ENCODE measurements at places on chromosomes 12 and 14.

GRCh38 chr14:35470755-35471154 is 63.2 kb upstream of the INSM2 start:
- no peak for DNase-seq

DNA sequence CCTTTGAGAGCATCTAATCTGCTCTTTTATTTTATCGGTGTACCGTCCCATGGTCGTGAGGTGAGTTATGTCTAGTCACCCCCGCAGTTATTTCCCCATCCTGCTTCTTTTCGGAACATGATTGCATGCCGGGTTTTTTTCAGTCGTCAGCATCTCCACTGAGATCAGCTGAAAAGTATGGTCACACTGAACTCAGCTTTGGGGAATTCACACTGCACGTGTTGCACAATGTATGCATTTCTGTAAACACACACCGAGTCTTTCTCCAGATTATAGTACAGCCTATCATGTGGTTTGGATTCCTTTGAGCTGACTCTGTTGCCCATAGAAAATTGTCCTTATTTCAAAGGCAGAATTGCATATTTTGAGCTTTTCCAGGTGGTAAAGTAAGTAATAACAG is 24.6 kb downstream of the PLXNC1 start:
- DNase-seq, result no peak

DNA sequence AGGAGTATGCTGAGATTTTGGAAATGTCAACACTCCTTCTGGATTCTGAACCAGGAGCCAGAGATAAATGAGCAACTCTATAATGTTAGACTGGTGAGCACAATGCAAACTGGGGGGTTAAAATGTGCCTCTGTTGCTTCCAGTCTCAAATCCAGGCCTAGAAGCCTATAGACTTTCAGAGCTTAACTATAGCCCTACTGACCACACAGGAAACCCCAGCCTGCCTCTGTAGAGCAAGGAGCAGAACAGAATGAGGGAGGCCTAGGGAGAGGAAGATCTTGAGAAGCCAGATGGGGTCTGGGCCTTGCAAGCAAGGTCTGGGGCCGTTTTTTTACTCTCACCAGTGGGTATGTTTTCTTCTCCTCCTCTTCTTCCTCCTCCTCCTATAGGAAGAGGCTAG is 225.4 kb upstream of the KITLG start:
- DNase-seq, result no peak

DNA sequence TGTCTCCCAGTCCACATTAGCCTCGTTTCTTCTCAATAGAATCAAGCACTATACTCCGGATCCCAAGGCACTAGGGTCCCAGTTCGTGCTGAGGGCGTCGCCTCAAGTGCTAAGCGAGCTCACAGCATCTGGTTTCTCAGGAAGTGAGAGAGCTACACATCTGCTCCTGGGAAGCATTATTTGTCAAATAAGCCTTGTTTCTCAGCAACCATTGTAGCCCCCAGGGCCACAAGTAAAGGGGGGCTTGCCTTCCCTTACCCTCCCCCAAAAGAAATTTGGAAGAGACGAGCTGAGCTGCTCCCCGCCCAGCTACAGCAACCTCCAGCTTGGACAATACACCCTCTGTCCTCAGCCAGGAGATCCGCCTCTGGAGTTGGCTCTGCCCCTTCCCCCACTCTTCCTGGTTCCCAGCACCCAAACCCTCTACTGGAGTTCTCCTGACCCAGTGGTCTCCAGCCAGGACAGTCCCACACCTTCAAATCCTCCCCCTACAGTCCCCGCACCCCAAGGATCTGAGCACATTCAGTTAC is 5.7 kb upstream of the TNS2 start:
- DNase-seq, result no peak

GRCh38 chr14:24706351-24706750 is 72.4 kb upstream of the GZMB start:
- no peak for DNase-seq

- no peak for DNase-seq
Measured at GRCh38 chr12:70122804-70123203, 120.4 kb upstream of the CNOT2 start.

- no peak for DNase-seq
Measured at GRCh38 chr14:84894254-84894653, 635.7 kb upstream of the FLRT2 start.

- DNase-seq, result no peak
Measured at GRCh38 chr14:35341751-35342488, 49.7 kb downstream of the PSMA6 start.

- DNase-seq, result no peak
Measured at GRCh38 chr12:76569685-76570604, 10.4 kb upstream of the OSBPL8 start.

GRCh38 chr14:68593806-68594536 is 198.9 kb downstream of the ZFP36L1 start:
- DNase-seq, result no peak

GRCh38 chr12:63958876-63959580 is 114.5 kb downstream of the SRGAP1 start:
- no peak for DNase-seq

DNA sequence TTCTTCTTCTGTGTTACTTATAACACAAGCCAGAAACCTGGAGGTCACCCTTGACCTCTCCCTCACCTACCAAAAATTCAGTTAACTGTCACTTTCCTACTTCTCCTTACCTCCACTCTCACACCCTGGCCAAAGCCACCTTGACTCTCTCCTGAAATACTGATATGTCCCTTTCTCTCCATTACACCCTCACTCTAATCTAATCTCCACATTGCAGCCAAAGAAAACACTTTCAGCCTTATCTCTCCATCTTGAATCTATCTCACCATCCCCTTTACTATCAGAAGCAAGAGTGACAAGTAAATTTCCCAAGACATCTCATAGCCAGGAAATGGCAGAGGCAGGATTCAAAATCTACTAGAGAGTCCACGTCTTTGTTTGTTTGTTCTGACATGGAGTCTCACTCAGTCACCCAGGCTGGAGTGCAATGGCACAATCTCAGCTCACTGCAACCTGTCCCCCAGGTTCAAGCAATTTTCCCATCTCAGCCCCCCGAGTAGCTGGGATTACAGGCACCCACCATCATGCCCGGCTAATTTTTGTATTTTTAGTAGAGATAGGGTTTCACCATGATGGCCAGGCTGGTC is 28.0 kb upstream of the USP15 start:
- DNase-seq, result no peak

- no peak for DNase-seq
Measured at GRCh38 chr12:70364695-70365397, 1.2 kb upstream of the KCNMB4 start.

GRCh38 chr12:65902500-65902899 is 78.2 kb downstream of the HMGA2 start:
- DNase-seq, result no peak

GRCh38 chr12:113613414-113613813 is 141.7 kb upstream of the LHX5 start:
- no peak for DNase-seq

- no peak for DNase-seq
Measured at GRCh38 chr12:85280165-85280983, at the start of gene ALX1. ALX1 (plus strand) TSS chr12:85280220; CDS start chr12:85280262, 42 bp downstream.

- no peak for DNase-seq
Measured at GRCh38 chr12:43333644-43334043, 218.4 kb downstream of the ADAMTS20 start.

DNA sequence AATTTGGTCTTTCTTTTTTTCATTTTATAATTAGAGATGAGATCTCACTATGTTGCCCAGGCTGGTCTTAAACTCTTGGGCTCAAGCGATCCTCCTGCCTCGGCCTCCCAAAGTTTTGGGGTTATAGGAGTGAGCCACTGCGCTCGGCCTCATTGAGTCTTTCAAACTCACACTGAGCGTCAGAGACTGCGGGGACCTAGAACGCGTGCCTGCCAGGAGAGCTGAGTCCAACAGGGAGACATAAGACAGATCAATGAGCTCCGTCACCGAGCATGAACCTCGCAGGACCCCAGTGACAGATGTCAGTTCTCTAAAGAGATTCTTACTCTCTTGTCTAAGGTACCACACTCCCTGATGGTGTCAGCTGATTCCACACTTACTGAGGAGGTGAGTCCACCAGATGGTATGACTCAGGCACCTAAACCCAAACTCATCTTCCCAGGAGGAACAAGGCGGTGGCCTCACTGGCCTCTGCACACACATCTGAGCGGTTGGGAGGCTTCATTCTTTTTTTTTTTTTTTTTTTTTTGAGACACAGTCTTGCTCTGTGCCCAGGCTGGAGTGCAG is 58.9 kb downstream of the CCDC88C start:
- DNase-seq, result no peak

DNA sequence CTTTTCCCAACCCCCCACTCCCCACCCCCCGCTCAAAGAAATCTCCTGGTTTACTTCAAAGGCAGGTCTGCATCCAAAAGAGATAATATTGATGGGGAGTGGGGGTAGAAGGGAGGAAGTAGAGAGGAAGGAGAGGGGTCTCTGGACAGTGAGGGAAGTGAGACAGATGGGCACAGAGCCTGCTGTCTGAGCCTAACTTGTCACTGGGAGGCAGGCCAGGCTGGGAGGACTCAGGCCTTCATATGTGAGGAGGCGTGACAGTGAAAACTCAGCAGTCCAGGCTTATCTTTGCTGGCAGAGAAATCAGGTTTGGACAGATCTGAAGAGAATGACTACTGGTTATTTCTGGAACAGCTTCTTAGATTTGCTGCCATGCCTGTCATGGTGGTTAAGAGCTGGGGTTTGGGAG is 192.3 kb downstream of the NUAK1 start:
- DNase-seq, result no peak
